ENCODE measurements at places on chromosomes 5 and 9. TPM values are rescaled to one million over a fixed set of nuclear protein-coding genes. Genes with fewer than 3 reads are reported as not detected.
A peak's percentile ranks its signal among the peaks of the same experiment; 100 is the strongest.

GRCh38 chr5:107467137-107467932 lies 203.4 kb downstream of the EFNA5 start:
- no peak for DNase-seq

GRCh38 chr9:129309041-129309430 lies 131.0 kb upstream of the IER5L start:
- no peak for DNase-seq

- no peak for DNase-seq
Measured at GRCh38 chr9:37956904-37957663, 53.2 kb upstream of the SLC25A51 start.

- DNase-seq, result no peak
Measured at GRCh38 chr5:115124741-115125140, 45.0 kb downstream of the TRIM36 start.

The OCLN gene
- 0.21 TPM for total RNA-seq

- no peak for DNase-seq
Measured at GRCh38 chr5:26579712-26580111, 458.7 kb downstream of the CDH9 start.

DNA sequence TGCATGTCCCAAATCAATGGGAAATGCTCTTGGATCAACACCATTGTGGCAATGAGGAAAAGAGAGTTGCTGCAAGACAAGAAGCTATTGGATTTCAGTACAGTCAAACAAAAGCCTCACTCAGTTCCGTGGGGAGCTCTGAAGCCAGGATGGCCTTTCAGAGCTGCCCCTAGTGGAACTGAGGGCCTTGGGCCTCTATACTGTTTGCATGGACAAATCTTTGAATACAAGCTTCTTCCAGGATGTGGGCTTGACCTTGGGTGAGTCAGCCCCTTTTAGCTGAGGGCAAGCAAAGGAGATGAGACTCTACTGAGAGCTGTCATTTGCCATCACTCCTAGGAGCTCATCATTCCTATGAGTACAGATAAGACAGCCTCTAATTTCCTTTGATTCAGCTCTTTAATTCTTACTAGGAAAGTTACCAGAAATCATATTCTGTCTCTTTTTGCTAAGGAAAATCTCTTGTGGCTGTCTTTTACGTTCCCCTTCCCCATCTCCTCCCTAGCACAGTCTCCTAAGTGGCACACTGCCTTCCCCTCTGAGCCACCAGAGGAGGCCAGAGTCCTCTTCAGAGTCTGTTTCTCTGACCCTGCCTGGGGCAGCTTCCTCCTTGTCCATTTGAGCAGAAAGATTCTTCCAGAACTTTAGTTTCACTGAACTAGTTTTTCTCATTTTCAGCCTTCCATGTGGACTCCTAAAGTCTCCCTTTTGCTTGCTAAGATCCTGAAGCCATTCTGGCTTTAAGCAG lies 168.8 kb upstream of the POC5 start:
- no peak for DNase-seq

GRCh38 chr9:35729700-35730485 lies 2.1 kb downstream of the TLN1 start:
- no peak for DNase-seq

GRCh38 chr5:134917070-134917815 lies 12.3 kb downstream of the PCBD2 start:
- no peak for DNase-seq

DNA sequence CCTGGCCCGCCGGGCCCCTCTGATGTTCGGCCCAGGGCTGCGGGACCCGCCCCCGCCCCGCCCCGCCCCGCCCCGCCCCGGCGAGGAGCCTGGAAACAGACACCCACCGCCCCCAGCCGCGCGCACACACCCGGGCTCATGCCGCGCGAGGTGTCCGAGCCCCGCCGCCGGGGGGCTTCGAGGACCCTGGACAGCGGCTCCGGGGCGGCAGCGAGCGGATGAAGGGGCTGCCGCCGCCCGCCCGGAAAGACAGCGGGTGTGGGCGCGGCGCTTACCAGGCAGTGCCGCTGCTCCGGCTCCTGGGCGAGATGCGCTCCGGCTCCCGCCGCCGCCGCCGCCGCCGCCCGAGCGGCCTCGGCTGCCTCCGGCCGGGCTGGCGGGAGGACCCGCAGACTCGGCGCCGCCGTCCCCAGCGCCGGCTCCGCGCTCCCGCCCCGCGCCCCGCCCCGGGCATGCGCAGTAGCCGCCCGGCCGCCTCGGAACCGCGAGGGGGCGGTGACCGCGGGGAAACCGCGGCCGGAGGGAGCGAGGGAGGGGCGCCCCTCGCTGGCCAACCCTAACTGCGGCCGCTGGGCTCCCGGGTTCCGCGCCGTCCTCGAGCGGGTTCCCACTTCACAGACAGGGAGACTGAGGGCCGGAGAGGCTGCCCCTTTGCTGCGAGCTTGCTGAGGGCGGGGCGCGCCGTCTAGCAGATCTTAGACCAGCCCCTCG lies at the start of gene GPRIN1:
TSS of gene GPRIN1 (minus strand) at position 433 of the 711 bp plus-strand sequence. CDS start 10,322 bp downstream, outside the sequence.
- peak; percentile 63 for DNase-seq

The FAM81B gene
- not detected for total RNA-seq

The ARL14EPL gene
- total RNA-seq, result not detected

DNA sequence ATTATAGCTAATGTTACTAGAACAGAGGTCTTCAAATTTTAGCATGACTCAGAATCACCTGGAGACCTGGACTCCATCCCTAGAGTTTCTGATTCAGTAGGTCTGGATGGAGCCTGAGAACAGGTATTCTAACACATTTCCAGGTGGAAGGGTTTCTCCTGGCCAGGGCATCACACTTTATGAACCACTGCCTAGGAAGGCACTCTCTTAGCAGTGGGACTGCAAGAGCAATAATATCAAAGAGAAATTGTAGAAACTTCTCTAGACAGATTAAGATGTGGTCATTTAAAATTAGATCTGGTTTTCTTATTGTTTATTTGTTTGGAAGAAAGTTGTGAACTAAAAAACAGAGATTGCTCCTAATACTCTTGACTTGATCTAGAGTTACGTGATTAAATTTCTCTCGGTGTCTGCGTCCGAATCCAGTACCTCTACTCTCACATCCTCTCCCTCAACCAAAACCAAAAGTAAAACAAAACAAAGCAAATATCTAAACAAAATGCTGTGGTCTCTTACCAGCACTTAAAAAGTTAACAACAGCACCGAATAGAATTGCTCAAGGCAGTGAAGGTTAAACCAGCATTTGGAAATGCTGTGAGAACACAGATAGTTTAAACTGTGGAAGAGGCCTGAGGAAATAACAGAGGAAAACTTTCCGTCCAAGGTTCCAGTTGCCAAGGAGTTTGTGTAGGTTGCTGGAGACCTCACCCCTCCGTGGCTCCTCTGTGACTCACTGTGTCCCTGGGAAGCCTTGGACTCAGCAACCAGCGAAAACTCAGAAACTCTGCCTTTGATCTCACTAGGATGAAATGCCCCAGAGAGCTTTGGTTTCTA lies 193.4 kb downstream of the ARRDC3 start:
- no peak for DNase-seq

The EQTN gene
- total RNA-seq, result not detected

- DNase-seq, result no peak
Measured at GRCh38 chr5:137148655-137149054, 350.5 kb downstream of the SPOCK1 start.

- DNase-seq, result no peak
Measured at GRCh38 chr9:4106081-4106759, 193.6 kb downstream of the GLIS3 start.

The BTNL8 gene
- total RNA-seq, result 0.18 TPM
